Hypothalamus (tissue), 51 donors: ENCODE measurements at places on chromosomes 4 and X.

DNA sequence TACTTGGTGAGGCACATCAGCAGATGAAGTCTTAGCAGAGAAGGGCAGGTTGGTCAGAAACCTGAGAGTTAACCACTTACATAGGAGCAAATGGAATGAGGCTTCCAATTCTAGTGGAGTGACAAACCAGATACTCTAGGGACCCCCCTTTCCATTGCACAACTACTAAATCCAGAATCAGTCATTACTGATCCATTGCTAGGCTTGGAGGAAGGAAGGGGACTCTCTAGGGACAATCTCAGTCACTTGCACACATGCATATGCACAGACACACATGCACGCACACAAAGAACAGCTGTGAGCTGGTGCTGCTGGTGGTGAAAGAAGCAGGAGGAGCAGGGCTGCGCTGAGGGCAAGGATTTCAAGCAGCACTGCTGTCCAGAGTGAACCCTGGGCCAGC is 25.7 kb downstream of the PNMA5 start:
- DNase-seq: no peak

DNA sequence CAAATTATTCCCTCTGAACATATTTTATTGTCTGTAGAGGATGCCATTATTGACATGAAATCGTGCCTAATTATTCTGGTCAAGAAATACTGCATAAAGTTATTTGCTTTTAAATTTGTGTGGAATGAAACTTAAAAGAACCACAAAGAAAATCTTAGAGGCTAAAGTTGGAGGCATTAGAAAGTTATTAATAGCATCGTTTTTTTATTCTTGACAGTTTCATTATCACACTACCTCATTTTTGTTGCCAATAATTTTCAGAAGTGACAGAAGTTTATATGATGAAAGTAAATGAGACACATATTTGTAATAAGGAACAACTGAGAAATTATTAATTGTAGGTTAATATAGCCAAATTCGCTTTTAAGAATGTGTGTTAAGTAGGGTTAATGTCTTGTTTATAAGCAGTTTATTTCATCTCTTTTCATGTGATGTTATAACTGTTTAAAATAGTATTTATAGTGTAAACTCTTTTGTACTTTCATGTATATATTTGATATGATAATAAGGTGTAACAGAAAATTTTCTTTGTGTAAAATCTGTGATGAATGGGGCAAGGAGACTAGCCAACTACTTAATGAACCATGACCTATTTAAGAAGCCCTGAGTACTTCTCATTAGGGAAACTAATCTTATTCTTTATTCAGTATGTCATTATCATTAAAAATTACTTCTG is 54.5 kb upstream of the GRIA2 start:
- no peak for DNase-seq

GRCh38 chr4:95701500-95702170 is 138.3 kb upstream of the PDHA2 start:
- DNase-seq: no peak

- DNase-seq: no peak
Observed at GRCh38 chr4:97645071-97645821, 498.0 kb downstream of the STPG2 start.

- DNase-seq: no peak
Observed at GRCh38 chr4:15109600-15109999, 107.3 kb downstream of the CPEB2 start.

DNA sequence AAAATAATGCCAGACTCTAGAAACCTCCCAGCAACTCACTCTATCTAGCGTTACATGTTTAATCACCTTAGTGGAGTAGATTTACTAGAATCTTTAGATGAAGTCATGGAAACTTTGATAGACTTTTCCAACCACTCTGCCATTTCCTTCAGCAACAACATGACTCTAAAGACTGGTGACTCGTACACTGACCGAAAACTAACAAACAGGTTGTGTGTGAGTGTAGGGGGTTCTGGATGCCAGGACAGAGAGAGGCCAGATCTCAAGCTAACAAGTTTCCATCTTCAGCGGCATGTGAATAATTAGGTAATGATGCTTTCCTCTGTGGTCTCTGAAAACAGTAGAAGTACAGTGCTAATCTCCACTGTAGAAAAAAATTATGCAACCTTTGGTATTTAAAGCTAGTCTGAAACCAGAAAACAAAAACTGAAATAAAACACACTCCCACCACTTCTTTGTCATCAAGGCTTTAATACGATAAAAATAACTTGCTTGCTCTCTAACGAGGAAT is 286.4 kb downstream of the PRDM5 start:
- no peak for DNase-seq

- DNase-seq: no peak
Observed at GRCh38 chr4:39043058-39043860, 11.1 kb upstream of the TMEM156 start.

- no peak for DNase-seq
Observed at GRCh38 chrX:7073336-7073735, 74.2 kb upstream of the STS start.

DNA sequence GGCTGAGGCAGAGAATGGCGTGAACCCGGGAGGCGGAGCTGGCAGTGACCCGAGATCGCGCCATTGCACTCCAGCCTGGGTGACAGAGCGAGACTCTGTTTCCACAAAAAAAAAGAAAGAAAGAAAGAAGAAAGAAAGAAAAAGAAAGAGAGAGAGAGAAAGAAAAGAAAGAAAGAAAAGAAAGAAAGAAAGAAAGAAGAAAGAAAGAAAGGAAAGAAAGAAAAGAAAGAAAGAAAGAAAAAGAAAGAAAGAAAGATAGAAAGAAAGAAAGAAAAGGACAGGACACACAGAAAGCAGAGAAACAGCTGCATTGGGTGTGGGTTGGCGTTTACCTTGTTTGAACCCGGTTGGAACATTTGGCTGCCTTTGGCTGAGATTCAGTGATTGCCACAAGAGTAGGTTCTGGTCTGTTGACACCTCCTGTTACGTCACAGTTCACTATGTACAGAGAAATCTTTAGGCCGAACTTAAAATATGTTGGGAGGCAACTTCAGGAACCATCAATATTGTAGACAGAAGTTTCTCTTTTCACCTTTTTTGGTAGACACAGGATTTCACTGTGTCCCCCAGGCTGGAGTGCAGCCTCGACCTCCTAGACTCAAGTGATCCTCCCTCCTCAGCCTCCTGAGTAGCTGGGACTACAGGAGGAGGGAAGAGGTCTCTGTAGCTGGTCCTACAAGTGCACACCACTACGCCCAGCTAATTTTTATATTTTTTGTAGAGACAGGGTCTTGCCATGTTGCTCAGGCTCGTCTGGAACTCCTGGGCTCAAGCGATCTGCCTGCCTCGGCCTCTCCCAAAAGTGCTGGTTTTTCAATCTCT is 16.3 kb upstream of the PLCXD1 start:
- no peak for DNase-seq

GRCh38 chrX:154138857-154139256 is 5.2 kb upstream of the OPN1LW start:
- DNase-seq: no peak

- DNase-seq: no peak
Observed at GRCh38 chr4:23837371-23837770, 52.5 kb downstream of the PPARGC1A start.

- no peak for DNase-seq
Observed at GRCh38 chr4:7569810-7570783, 135.4 kb upstream of the PSAPL1 start.

DNA sequence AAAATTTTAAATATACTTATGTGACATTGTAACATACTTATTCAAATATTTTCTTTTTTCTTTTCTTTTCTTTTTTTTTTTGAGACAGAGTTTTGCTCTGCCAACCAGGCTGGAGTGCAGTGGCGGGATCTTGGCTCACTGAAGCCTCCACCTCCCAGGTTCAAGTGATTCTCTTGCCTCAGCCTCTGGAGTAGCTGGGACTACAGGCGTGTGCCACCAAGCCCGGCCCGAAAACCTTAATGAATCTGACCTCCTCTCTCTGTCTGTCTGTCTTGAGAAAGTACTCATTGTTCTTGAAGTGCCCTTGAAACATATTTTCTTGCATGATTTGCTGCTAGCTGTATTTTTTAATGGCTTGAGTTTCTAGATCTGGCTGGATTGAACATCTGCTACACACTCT is 136.8 kb downstream of the ANAPC4 start:
- DNase-seq: no peak

- no peak for DNase-seq
Observed at GRCh38 chr4:3440979-3441500, 728 bp upstream of the HGFAC start.

DNA sequence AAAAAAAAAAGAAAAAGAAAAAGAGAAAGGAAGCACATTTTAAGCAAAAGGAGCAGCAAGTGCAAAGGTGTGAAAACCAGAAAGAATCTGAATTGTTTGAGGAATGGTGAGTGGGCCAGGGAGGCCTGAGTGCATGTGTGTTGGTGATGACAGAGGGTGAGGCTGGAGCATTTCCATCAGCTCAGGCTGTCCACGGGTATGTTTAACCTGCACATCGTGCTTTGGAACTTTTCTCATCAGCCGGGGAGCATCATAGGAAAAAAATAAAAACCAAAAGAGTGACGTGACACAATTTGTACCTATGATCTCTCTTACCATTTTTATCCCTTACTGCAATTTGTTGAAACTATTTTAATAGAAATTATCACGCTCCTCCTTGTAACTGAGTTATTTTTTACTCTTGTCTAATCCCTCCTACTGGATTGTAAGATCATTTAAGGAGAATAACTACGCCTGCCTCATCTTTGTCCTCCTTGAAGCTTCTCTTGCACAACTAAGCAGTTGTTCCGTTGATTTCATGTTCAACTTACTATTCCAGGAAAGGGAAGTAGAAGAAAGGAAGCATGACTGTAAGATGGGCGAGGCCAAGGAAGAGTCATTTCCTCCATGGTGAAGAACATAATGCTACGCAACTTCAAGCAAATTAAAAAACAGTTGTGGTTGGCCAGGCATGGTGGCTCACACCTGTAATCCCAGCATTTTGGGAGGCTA is 7.0 kb downstream of the PALLD start:
- no peak for DNase-seq

GRCh38 chr4:161519611-161520010 is 644.2 kb downstream of the FSTL5 start:
- DNase-seq: no peak

DNA sequence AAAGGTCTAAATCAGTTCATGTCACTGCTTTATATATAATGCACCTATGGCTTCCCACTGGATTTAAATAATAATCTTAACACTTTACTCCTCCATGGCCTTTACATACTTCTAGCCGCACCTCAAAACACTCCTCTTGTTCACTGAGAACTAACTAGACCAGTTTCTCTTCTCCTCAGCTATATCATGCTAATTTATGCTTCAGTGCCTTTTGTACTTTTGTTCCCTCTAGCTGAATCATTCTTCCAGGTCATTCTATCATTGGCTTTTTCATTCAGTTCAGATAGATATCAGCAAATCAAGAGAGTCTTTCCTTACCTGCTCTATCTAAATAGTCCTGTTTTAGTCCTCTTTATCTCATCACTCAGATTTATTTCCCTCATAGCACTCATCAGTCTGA is 64.2 kb downstream of the TET2 start:
- no peak for DNase-seq

- no peak for DNase-seq
Observed at GRCh38 chrX:7522860-7523259, 320.1 kb upstream of the VCX start.
